ENCODE measurements at places on chromosomes 2 and 18. TPM values are rescaled to one million over a fixed set of nuclear protein-coding genes. Genes with fewer than 3 reads are reported as not detected.

GRCh38 chr2:9149388-9149660, 57.3 kb upstream of the ASAP2 start:
- H3K4me1 ChIP-seq: no peaks in the 10 kb centered on the region
- no peaks in the 10 kb centered on the region for H3K36me3 ChIP-seq
- H3K4me3 ChIP-seq: no peak overlapping the region
- H3K27me3 ChIP-seq: no peaks in the 10 kb centered on the region
- DNase-seq: no peak

Gene CRYBA2
- not detected for total RNA-seq

DNA sequence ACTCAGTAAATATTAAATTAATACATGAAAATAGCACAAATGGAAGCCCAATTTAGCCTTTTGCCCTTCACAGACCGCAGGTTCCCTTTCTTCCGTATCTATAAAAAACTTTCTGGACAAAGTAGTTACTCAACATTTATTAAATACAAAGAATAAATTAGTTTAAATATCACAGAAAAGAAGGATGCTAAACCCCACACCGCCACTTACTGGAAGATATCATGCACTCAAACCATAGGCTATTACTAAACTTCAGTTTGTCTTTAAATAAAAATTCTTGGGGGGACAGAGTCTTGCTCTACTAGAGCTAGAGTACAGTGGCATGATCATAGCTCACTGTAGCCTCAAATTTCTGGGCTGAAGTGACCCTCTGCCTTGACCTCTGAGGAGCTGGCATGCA, 120.7 kb upstream of the FHL2 start:
- peaks cover 10% of the 10 kb centered on the region for H3K4me1 ChIP-seq
- no peaks in the 10 kb centered on the region for H3K36me3 ChIP-seq
- H3K27ac ChIP-seq: no peak overlapping the region
- H3K27me3 ChIP-seq: no peaks in the 10 kb centered on the region
- H3K4me3 ChIP-seq: no peak overlapping the region
- DNase-seq: no peak

DNA sequence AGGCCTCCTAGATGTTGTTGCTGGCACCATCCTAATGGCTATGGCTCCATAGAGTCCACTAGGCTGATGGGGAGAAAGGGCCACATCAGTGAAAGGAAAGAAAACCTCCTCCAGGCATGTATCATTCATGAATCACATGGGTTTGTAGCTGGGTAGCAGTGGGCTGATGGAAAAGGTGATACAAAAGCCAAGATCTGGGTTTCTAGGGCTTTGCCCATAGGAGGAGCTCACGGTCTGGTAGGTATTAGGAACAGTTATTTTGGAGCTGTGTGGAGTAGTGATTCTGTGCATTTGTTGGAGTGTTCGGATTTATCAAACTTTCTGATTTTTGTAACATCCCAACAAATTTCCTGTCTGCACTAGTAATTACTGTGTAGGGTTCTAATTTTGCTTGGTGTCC, 259.2 kb downstream of the SLC4A3 start:
- no peak overlapping the region for H3K27ac ChIP-seq
- H3K4me3 ChIP-seq: no peak overlapping the region
- no peaks in the 10 kb centered on the region for H3K27me3 ChIP-seq
- no peaks in the 10 kb centered on the region for H3K4me1 ChIP-seq

All from SJCRH30 (cell line).